Activated naive CD8-positive, alpha-beta T cell treated with anti-CD3 and anti-CD28 coated beads, Interleukin-2, amount 50 U/mL, for 24 hours (primary cell): ENCODE measurements at places on chromosomes 12 and 14.

DNA sequence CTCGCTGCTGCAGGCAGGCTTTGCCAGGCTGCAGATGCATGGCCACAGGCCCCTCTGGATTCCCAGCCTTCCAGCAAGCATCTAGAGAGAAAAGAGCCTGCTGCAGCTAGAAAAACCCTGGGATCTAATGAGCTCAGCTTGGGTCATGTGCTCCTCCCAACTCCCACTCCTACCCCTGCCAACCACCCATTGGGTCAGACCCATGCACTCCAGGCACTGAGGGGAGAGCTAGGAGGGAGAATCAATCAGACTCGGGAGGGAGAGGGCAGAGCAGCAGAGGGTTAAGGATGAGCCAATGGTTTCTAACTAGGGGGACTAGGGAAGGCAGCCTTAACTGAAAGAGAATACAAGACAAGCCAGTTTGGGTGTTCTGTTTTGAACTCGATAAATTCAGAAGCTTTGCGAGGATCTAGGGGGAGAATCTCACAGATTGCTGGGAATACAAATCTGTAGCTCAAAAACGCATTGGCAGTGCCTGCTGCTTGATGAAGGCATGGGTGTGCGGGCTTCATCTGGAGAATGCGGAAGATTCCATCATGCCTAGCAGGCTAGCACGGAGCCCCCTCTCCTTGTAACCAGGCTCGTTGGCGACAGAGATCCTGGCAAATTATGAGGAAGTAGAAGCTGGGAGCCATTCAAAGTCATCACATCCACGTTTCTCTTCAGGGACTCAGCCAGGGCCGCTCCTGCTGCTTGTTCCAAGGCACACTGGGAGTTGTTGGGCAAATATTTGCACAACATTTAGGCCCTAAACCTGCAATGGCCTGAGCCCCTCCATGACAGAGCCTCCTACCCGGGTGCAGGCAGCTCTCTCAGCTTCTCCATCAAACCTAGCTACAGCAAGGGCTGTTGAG lies 56.4 kb downstream of the VCPKMT start:
- no peak for DNase-seq

- DNase-seq, result no peak
Measured at GRCh38 chr12:80170915-80171314, 71.6 kb downstream of the OTOGL start.

DNA sequence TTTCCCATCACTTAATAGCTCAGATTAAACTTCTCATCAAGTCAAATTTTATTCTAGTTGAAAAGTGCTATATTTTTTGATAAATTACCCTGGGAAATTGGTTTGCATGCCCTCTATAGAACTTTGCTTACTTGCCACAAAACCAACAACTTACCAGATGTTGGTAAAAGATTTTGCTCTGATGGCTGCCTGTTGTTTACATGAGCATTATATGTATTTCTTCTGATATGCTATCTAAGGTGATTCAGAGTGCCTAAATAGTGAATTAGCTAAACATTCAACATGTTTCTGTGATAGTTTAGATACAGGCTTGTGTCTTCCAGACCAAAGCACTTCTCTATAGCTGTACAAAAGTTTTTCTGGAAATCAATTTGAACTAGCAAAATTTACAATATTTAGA lies 51.0 kb downstream of the PPM1A start:
- no peak for DNase-seq

- DNase-seq, result no peak
Measured at GRCh38 chr12:69008520-69008919, 75.5 kb upstream of the CPM start.

DNA sequence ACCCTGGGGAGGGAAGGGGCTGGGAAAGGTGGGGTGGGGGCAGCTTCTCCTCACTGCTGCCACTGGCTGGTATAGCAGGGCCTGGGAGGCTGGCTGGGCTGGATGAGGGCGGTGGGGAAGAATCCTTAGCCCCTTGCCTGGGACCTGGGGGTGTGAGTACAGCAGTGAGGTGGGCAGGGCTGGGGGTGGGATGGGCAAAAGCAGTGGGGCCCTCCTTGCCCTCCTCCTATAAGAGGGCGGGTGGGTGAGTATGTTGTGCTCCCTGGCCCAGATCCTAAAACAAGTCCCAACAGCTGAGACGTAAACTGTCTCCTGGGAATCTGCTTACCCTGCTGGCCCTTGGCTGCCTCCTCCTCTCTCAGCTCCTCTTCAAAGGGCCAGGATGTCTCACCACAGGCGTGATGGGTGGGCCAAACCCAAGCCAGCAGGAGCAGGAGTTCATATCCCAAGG lies 2.2 kb downstream of the NCKAP5L start:
- no peak for DNase-seq

DNA sequence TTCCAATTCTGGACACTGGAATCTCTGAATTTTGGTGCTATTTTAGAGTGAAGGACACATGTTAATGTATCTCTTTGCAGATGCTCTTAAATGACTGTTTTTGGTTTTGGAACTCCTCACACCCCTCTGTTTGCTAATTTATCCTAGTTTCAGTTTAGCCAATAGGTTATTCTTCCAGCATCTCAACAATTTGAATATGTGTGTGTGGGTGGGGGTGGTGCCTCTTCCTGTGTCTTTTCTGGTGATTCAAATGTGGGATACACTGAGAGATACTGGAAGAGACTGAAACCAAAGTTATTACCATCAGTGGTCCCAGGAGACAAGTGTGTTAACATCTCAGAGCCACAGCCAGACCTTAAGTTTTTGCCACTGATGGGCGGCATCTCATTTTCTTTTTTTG lies 1317.4 kb upstream of the TMEM132C start:
- no peak for DNase-seq

DNA sequence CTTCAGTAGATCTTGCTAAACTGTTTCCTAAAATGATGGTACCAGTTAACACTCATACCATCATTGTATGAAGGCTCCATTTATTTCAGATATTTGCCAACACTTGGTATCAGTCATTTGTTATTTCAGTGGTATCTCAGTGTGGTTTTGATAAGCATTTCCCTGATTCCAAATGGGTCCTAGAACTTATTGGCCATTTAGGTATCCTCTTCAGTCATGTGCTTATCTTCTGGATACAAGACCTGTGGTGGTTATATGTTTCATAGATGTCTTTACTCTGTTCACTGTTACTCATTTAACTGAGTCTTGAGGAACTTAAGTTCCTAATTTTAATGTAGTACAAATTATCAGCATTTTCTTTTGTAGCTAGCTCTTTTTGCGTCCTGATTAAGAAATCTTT lies 13.5 kb downstream of the SINHCAF start:
- no peak for DNase-seq

DNA sequence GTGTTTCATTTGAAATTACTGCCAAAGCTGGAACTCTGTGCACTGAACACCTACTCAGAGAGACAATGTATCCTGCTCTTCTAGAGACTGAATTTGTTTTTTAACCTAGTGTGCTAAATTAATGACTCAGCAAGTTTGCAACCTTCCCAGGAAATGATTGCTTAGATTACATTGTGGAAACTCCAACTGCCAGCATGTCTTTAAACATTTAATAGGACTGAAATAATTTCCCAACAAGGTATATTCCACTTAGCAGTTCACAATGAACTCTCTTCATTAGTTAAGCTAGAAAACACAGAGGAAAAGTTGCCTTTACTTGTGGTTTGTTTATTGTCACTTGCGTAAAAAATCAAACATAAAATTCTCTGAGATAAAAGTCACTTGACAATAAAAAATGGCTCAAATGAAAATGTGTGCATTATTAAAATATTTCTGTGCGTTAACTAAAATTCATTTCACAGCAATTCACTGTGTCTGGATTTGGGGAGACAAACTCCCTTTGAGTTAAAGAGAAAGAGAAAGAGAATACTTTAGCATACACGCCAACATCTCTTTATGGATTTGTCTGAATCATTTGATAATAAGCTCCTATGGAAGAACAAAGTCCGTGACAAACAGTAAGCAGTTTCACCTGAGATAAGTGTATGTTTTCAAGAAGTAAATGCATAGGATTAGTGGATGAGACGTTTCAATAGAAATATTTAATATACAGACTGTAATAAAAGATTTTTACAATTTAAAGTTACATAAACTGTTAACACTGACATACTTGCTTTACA lies 284.0 kb downstream of the PRKD1 start:
- no peak for DNase-seq

GRCh38 chr12:50604640-50604920 lies 99.8 kb downstream of the DIP2B start:
- no peak for DNase-seq

GRCh38 chr14:88248606-88249005 lies 74.5 kb downstream of the KCNK10 start:
- DNase-seq, result no peak

GRCh38 chr14:73188501-73188911 lies 48.8 kb upstream of the PAPLN start:
- DNase-seq, result no peak

DNA sequence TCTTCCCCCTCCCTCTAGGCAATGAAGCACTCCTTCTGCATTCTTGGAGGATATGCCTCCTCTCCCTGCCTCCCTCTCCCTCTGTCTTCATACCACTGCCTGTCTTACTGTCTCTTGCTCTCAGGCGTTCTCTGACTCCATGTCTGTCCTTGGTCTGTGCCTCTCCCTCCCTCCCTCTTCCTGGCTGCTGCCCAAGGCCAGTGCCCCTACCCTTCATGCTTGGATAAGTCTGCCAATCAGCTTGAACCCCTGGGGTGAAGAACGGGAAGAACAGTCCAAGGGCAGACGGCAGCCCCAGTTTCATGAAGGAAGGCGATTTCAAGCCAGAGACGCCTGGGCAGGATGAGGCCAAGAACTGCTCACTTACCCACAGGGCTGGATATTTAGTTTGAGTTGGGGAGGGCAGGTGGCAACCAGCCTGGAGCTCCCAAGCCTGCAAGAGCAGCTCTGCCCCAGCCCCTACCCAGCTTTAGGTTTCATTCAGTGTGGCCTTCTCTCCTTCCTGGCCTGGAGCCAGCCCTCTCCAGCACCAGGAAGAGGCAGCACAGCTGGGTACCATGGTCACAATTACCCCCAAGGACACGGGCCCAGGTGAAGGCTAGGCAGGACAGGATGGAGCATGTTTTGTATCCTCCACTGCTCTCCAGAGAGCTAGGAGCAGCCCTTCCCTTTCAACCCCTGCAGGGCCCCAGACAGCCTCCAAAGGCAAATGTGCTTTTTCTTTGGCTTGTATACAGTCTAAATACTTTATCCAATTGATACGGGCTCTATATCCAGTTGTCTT lies 35.8 kb upstream of the LTBP2 start:
- no peak for DNase-seq

- DNase-seq, result no peak
Measured at GRCh38 chr12:58455136-58455535, 465.2 kb downstream of the LRIG3 start.

DNA sequence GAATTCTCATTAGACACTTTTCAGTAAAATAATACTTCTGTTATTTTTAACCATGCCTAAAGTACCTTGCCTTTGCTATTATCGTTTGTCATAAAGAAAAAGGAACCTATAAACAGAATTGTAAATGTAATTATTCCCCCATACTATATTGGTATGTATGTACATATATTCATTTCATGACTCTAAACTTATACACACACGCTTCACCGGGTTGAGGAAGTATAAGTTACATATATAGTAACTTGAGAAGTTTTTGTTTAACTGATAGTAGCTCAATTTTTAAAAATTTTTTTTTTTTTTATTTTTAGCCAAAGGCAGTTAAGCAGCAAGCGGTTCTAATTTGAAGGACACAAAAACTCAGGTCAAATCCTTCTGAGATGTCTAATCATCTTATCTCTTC lies 107.6 kb downstream of the PLEKHG7 start:
- no peak for DNase-seq

- DNase-seq, result no peak
Measured at GRCh38 chr14:54909817-54910558, 7.4 kb upstream of the GCH1 start.

DNA sequence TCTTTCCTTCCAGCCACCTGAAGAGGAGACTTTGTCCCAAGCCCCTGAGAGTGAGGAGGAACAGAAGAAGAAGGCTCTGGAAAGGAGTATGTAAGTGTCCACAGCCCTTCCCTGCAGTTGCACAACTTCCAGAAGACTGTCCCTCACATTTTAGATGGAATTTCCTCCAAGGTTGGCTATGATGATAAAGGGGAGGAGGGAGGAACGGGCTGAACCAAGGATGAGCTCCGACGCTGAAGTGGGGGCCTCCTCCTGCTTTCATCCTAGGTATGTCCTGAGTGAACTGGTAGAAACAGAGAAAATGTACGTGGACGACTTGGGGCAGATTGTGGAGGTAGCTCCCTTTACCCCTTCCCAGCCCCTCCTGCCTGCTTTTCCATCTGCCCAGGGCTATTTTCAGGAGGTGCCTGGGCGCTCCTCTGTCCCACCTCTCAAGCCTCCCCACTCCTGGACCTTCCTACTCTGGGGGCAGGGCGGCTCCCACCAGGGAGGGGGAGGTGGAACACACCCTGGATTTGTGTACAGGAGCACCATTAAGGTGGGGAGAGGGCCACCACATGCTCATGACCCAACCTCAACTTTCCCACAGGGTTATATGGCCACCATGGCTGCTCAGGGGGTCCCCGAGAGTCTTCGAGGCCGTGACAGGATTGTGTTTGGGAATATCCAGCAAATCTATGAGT lies 2.3 kb downstream of the ARHGEF25 start:
- DNase-seq, result no peak

GRCh38 chr12:27777141-27777540 lies 2.9 kb upstream of the KLHL42 start:
- DNase-seq, result no peak

DNA sequence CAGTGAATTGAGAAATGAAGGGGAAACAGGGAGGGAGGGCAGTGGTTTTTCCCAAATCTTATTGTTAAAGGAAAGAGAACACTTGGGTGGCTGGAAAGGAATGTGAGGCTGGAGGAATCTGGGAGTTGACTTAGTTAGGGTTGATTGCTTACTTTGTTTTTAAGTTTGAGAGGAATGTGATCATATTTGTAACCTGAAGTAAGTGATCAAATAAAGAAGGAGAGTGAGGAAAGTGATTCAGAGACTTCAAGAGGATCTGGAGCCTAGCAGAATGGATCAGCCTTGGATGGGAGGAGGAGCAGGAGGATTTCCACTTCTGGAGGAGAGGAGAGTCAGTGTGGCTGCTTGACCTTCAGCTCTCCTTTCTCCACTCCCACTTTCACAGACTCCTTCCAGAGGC lies 6.0 kb upstream of the LRP6 start:
- no peak for DNase-seq
